Type B pancreatic cell (in vitro differentiated cells): ENCODE measurements at places on chromosomes 7 and 10.

- DNase-seq = no peak
Observed at GRCh38 chr7:4784799-4785198, 9.4 kb downstream of the AP5Z1 start.

DNA sequence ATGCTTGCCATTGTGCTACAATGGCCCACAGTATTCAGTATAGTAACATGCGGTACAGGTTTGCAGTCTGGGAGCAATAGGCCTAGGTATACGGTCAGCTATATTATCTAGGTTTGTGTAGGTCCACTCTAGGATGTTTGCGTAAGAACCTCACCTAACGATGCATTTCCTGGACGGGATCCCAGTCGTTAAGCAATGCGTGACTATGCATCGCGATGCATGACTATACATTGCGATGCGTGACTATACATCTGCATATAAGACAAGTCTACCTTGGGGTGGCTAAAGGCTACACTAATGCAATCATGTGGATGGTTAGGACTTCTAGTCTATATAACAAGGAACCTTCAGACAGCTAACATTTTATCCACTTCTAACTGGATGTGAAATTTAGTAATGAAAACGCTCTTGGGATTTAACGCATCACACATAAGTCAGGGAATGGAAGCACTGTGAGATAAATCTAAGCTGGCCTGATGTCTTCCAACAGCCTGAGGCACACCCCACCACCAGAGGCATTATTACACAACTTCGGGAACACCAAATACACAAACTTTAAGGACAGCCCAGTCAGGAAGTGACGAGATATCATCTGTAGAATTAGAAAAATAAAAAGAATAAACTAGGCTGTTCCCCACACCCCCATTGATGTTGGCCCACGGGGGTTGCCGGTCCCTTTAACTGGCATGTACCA is 9.2 kb downstream of the GNA12 start:
- no peak for DNase-seq

DNA sequence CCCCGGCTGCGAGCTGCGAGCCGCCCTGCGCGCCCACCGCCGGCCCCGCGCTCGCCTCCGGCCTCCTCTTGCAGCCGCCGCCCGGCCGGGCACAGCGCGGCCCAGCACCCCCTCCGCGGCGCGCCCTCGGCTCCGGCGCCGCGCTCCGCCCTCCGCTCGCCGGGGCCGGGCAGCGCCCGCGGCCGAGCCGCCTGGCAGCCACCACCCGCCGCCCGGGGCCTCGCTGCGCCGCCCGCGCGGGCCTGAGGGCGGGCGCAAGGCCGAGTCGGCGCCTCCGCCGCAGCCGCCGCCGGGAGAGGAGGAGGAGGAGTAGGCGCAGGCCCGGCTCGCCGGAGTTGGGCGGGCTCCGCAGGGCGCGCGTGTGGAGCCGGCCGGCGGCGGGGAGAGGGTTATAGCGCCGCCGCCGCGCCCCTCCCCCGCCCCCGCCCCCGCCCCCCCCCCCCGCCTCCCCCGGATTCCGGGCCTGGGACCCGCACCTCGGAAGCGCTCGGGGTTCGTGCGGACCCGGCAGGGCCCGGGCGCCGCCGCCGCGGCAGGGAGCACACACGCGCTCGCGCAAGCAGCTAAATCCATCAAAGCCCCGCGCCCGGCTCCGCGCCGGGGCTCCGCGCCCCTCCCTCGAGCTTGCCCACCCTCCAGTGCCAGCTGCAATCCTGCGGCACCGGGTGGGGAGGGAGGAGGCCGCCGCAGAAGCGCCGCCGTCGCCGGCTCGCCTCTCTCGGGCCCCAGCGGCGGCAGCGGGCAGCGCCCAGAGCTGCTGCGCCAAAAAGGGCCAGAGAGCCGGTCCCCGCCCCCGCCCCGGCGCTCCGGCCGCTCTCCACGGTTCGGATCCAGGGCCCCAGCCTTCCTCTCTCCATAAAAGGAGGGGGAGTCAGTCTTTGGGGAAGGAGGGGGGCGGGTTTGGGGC is at the start of gene PDGFA:
TSS of gene PDGFA (minus strand) at position 363 of the 907 bp plus-strand sequence. CDS start 845 bp downstream, outside the sequence.
- DNase-seq = no peak

DNA sequence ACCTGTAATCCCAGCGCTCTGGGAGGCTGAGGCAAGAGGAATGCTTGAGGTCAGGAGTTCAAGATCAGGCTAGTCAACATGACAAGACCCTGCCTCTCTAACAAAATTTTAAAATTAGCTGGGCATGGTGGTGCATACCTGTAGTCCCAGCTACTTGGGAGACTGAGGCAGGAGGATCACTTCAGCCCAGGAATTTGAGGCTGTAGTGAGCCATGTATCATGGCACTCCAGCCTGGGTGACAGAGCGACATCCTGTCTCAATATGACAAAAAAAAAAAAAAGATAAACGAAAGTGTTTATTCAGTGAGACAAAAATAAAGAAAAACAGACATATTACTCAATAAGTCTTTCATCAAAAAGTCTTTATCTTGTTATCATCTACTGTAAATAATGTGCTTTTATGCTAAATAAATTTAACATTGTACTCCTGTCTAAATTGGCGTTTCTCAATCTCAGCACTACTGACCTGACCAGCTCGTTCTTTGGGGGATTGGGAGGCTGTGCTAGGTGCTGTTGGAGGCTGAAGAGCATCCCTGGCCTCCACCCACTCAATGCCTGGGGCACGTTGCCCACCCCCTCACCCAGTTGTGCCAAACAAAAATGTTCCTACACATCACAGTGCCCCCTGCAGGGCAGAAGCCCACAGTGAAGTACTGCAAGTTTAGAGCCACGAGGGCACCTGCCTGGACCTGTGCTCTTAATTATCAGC is 57.7 kb downstream of the NCAPG2 start:
- no peak for DNase-seq

DNA sequence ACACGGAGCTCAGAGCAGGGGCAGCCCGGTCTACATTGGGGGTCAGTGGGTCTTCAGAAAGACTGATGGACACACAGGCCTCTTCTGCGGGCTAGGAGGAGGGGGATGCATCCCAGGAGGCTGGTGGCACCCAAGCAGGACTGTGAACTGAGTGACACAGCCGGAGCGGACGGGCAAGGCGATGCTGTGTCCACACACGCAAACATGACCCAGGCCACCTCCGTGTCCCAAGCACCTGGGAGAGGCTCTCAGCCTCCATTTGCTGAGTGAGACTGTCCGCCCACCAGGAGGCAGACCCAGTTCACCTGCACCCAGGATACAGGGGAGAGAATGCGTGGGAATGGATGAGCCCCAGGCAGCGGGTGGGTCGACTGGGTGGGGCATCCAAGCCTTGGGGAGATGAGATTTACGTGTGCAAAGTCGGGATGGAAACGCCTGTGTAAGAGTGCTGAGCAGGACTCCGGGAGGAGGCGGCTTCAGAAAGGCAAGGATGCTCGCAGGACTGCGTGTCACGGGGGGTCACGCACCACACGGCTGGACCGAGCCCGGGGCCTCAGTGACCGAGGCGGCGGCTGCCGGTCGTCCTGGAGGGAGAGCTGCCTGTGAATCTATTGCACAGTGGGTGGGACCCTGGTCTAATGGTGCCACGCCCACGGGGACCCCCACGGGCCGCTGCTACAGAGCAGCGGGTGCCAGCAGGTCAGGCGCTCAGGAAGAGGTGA is 262.8 kb downstream of the ADARB2 start:
- no peak for DNase-seq

- DNase-seq = no peak
Observed at GRCh38 chr7:142941541-142941940, 2.3 kb downstream of the LLCFC1 start.

DNA sequence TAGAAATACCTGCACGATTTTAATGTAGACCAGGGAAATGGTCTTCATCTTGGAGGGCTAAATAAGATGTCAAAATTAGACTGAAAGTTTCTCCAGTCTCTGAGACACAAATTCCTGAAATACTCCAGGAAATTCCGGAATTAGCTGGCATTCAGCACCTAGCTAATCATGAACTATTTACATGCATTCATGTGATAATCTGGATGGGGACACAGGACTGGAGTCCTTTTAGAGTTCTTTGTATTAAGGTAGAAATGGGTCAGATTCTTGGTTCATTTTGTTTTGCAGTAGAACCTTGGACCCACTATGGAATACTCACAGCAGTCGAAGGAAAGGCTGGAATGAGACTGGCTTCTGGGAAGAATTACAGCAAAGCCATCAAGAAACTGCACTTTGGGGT is 65.3 kb upstream of the MDFIC start:
- no peak for DNase-seq

DNA sequence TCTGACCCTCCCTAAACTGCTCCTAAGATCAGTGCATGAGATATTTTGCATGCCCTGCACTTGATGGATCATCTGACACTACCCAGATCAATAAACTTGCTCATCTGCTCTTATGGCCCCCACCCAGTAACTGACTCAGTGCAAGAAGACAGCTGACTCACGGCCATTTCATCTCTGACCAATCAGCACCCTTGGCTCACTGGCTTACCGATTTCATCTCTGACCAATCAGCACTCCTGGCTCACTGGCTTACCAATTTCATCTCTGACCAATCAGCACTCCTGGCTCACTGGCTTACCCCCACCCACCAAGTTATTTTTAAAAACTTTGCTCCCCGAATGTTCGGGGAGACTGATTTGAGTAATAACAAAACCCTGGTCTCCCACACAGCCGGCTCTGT is 37.2 kb upstream of the OPTN start:
- DNase-seq = no peak

GRCh38 chr7:37448011-37448635 is 541 bp downstream of the ELMO1 start:
- DNase-seq = no peak

DNA sequence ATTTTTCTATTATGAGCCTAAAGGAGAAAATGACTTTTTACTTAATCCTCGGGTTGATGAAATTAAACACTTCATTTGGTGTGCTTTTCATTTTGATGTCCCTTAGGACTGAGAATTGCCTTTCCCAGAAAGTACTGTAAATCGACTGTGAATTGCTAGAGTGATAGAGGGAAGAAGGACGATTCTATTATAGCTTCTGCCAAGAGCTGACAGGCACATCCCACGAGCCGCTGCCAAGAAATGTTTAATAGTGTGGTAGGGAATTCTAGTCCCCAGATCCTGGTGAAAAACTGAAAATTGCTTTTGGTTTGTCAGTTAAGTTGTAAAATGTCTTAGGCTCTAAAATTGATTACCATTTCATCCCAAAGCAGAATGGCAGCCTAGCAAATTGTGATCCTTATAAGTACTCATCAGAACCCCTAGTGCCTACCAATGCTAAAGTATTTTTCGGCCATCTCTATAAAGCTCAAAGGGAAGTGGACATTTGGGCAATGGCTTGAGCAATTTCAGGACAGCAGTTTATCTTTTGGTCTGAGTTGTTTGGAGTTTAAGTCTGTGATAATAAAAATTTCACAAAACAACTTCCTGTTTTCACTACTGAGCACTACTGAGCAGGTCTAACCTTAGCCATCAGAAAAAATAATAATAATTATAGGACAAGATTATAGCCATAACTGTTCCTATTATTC is 44.6 kb upstream of the HYCC1 start:
- DNase-seq = no peak

GRCh38 chr7:35752742-35753141 is 48.1 kb upstream of the SEPTIN7 start:
- no peak for DNase-seq

DNA sequence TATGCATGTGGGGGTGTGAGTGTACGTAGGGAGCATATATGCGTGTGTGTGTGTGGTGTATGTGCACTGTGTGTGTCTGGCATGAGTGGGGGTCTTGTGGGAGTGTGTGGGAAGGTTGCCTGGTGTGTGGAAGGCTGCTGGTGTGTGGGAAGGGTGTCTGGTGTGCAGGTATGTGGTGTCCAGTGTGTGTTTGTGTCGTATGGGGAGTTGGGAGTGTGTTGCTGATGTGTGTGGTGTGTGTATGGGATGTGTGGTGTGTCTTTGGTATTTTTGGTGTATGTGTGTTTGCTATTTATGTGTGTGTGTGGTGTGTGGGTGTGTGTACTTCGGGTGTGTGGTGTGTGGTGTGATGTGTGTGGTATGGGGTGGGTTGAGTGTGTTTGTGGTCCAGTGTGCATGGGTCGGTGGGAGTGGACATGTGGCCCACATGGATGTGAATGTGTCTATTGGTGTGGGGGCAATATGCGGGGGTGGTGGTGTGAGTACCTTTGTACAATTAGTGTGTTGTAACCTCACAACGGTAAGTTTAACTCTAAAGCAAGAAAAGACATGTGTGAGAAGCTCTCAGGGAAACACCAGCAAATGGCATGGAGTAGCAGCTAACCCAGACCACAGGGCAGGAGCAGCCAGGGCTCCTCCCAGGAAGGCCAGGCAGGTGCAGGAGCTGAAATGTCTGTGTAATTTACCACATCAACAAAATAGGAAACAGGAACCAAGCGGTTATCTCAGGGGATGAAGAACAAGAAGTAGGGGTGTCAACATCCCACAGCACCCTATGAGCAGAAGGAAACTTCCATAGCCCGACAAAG is 11.9 kb downstream of the ANTXRL start:
- no peak for DNase-seq

- DNase-seq = no peak
Observed at GRCh38 chr10:72329290-72330068, 25.2 kb downstream of the DNAJB12 start.

GRCh38 chr10:59537501-59537900 is 172.1 kb downstream of the SLC16A9 start:
- no peak for DNase-seq

- no peak for DNase-seq
Observed at GRCh38 chr7:158573310-158573709, 14.3 kb downstream of the PTPRN2 start.

DNA sequence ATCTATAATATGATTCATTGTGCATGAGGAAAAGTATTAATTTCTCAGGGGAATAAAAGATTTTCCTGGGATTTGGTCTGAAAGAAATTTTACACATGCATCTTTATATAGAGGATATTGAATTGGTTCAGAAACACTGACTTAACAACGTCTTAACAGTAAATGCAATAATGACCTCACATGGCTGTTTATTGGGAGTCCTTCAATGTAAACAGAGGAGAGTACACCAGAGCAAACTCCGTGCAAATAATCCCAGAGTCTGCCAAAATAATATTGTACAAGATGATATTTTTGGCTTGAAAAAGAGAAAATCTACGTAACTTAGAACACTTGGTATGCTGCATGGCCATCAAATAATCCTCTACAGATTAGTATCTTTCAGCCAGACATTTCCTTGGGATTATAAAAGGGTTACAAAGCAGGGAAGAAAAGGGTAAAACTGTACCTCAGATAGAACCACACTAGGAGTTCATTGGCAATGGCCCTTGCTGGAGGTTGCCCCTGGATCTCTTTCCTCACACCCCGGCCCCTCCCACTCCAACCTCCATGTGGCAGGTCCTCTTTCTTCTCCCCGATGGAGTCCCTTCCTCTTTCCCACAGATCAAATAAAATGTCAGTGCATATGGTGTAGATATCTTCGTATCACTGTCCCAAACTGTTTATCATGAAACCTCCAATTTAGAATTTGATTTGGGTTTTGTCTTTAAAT is 196.4 kb downstream of the EVX1 start:
- no peak for DNase-seq

GRCh38 chr7:70942791-70943190 is 189.2 kb upstream of the GALNT17 start:
- DNase-seq = no peak

DNA sequence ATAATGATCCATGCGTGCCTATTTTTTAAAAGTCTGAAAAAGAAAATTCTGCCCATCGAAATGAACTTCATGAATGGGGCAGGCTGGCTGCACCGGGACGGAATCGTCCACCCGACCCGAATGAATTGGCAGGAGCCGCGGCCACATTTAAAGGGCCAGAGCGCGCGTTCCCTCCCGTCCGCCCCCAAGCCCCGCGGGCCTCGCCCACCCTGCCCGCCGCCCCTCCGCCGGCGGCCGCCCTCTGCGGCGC is 319 bp upstream of the GATA3 start:
- no peak for DNase-seq

GRCh38 chr10:59006511-59007306 is 169.7 kb upstream of the PHYHIPL start:
- DNase-seq = no peak

GRCh38 chr10:77230194-77230593 is 407.4 kb downstream of the KCNMA1 start:
- DNase-seq = no peak
